A673 (cell line): ENCODE measurements at places on chromosomes 11 and 22.

DNA sequence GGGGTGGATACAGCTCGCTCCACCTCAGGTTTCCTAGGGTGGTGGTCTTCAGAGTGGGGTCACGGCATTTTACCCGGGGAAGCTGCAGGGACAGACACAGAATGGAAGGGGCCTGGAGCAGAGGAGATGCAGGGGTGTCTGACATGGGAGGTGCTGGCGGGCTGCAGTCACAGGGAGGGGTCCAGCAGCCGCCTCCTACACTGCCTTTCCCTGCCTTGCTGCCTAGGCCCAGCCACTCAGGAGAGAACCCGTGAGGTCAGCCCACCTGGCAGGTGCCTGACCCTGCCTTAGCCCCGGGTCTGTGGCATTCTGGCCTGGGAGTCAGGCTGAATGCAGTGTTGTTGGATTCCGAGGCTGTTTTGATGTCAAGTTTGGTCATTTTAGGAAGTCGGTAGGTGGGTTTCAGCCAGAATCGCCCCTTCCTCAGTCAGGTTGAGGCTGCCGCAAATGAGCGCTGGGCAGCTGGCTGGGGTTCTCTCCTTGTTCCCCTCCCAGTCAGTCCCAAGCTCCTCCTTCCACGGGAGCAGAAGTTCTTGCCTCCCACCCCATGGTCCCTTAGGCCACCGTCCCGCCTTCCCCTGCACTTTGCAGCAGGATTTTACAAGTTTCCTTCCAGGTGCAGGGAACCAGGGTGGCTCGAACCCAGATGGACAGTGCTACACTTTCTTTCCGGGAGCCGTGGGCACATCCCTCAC is 294.5 kb downstream of the TBC1D22A start:
- DNase-seq: no peak

DNA sequence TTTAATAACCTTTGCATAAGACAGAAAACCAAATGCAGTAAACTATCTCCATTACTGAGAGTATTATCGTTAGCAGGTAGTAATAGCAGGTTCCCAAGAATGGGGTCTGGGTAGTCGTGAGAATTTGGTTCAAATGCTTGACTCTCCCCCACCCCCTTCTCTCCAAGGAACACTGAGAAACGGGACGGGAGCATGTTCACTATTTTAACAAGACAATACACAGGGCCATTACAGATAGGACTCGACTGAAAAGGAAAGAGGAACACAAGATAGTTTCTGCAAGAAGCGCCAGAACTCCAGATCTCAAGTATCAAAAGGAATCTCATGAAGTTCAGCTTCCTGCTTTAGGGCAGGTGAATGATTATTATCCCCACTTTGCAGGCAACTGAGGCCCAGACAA is 27.0 kb downstream of the KMT5B start:
- DNase-seq: no peak

GRCh38 chr11:14275076-14275475 is 83.9 kb downstream of the RRAS2 start:
- no peak for DNase-seq

GRCh38 chr22:45097061-45097460 is 66.7 kb upstream of the NUP50 start:
- no peak for DNase-seq

DNA sequence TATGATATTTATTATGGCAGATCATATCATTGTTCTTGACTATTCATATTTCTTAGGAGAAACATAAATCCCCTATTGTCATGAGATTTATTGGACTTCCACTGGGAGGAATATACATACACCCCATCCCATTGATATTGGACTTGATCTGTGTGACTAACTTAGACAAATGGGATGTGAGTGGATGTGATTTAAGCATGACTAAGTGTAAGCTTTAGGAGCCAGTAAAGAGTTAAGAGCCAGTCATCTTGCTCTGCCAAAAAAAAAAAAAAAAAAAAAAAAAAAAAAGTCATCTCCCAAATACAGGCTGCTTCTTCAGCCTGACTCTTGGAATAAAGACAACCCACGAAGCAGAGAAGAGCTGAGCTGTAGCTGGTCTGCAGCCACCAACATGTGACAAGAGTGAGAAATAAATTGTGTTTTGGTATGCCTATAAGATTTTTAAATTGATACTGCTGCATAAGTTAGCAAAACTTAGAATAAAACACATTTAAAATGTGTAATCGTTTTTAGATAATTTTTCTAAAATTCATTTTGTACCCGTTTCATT is 595.0 kb upstream of the LRRC4C start:
- no peak for DNase-seq

DNA sequence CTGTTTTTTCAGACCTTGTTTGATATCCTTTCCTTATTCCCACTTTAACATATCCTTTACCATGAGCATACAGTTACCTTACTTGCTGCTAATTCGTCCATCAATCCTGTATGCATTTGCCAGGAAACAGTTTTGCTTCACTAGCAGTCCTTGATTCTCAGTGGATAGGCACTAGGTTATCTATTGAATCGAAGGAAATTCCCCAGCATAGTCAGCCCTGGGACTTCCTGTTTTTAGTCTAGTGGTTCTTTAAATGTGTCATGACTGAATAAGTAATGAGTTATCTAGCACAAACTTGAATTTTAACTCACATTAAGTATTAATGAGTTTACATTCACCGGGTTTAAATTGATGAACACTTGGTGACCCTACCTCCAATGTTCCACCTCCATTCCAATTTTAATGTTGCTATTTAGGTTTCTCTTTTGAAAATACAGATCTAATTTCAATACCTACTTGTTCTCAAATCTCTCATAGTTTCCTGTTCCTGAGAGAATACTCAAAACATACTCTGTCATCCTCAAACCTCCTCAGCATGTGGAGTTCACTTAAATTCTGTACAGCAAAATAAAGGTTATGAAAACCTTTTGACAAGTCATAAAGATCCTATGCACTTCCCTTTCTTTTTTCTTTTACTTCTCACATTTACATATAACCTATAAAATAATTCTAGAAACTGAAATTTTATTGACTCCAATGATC is 1375.1 kb upstream of the TENM4 start:
- peak; percentile 83 for DNase-seq

DNA sequence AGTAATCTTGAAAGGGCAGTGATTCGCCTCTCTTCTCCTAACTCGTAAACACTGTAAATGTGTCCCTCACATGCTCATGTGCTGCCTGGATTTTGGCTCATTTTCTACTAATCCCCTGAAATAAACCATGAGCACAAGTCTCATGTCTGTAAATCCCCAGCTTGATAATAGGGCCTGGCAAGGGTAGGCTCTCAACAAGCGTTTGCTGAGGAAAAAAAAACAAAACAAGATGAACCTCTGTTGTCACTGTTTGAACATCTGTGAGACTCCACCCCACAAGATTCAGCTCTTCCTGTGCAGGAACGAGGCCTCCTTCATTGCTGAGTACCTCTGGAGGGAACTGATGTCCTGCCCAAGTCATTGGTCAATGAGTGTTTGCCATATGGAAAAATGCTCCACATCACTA is 4.5 kb upstream of the CYB5R2 start:
- DNase-seq: peak; percentile 40

DNA sequence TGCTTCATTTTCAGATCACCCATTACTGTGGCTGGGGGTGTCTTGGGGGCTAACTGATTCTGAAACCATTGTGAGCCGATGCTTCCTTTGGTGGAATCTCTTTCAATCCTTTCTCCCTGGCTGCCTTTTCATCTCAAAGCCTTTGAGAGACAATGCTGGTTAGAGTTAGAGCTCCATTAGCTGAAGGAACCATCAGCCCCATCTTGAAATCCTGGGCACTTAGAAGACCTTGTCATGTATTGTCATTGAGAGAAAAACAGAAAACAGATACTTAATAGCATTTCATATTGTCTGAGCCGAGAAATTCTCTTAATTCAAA is 6.7 kb downstream of the TEAD1 start:
- no peak for DNase-seq

DNA sequence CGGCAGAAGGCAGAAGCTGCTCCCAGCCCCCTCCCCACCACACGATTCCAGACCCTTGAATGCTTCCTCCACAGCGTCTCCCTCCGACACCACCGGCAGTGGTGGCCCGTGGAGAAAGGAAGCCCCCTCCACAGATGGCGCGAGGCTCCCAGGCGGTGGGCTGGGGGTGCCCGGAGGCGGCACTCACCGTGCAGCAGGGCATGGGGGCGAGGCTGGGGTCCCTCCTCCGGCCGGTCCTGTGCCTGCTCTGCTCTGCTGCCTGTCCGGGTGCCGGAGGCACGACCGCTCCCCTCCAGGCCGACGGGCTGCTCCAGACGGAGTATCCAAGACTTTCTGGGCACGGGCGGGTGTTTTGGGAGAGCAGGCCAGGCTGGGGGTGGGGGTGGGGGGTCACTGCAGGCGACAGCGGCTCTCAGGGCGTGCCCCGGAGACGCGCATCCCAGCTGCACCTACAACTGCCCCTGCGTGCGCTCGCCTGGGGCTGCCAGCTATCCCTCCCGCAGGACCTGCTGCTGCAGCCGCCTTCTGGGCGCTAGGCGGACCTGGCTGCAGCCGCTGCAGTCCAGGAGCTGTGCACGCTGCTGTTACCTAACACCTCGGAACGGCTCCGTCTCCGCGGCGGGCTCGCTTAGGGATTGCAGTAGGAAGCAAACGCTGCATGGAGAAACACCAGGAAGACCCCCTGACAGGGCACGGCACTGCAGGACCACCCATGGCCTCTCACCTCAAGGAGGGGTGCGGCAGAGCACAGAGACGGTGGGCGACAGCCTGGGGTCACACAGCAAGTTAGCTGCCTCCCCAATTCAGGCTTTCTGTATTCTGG is 15.2 kb downstream of the MRGPRG start:
- DNase-seq: no peak

DNA sequence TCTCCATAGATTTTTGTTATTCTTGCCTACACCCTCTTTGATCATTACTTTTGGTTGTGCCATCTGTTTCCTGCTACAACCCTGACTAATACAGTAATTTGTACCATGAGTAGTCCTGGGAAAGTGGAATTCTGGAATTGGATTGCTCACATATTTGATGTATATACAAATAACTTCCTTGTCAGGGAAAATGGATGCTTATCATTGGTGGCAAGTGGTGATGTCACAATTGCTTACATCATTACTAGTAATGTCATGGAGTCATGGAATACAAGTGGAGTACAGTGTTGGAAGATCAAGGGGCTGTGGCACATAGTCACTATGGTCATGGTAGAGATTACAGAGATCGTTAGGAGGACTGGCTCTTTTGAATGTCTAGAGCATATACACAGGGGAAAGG is 24.4 kb downstream of the AASDHPPT start:
- DNase-seq: no peak

- no peak for DNase-seq
Observed at GRCh38 chr11:133530501-133530835, 1.8 kb downstream of the OPCML start.

- no peak for DNase-seq
Observed at GRCh38 chr11:1845095-1845429, 6.3 kb downstream of the TNNI2 start.

DNA sequence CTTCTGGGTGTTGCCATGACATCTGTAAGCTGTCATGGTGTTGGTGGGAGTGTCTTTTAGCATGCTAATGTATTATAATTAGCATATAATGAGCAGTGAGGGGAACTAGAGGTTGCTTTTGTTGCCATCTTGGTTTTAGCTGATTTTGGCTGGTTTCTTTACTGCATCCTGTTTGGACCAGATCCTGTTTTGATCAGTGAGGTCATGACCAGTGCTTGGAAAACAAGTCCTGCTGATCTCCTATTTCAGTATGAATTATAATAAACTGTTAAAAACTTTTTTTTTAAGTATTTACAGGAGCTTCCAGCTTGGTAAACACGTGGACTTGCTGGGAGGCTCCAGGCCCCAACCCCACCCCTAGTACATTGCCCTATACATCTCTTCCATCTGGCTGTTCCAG is 30.5 kb upstream of the P4HA3 start:
- no peak for DNase-seq

DNA sequence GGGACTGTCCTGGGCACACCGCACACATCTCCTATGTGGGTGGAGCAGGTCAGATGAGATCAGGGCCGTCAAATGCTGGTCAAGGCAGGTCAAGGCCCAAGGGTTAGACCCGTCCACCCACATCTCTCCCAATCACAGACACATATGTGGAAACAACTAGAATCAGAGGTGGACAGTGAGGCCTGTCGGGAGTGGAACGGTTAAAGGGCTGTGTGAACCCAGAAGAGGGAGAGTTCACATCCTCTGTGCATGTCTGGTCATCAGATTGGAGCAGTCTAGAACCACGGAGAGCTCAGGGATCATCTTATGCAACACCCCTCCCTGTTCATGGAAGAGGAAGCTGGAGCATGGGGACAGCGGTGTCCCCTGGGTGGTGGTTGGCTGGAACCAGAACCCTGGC is 5.9 kb downstream of the ARL2 start:
- DNase-seq: no peak

- DNase-seq: no peak
Observed at GRCh38 chr11:127103586-127104388, 103.2 kb upstream of the KIRREL3 start.

DNA sequence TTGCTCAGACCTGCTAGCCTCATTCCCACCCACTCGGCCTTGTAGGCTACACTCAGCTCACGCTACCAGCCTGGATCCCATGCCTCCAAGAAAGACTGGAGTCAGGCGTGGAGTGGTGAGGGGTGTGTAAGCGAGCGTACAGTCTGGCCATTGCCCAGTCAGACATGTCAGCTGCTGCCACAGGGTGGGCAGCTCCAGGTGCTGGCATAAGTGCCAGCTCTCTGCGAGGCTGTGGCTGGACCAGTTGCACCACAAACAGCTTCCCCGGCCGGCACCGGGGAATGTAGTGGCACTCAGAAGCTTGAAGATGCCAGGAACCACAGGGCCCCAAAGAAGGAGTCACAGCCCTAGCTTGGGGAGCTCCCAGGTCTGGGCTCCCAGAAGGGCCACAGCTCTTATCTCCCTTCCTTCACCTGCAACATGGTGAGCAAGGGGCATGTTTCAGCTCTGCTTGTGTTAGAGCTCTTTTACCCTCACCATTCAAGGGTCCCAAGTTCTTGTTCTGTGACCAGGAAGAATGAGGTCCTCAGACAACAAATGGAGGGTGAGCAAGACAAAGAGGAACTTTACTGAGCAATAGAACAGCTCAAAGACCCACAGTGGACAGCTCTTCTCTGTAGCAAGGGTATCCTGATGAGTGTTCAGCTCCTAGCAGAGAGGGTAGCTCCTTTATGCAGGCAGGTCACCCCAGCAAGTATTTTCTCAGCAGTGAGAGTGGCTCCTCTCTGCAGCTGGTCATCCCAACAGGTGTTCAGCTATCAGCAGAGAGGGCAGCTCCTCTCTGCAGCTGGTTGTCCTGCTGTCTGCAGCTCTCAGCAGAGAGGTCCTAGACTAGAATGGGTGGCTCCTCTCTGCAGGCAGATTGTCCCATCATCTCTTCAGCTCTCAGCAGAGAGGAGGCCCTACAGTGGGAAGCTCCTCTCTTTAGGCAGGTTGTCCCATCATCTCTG is 6.0 kb downstream of the SBF2 start:
- no peak for DNase-seq

DNA sequence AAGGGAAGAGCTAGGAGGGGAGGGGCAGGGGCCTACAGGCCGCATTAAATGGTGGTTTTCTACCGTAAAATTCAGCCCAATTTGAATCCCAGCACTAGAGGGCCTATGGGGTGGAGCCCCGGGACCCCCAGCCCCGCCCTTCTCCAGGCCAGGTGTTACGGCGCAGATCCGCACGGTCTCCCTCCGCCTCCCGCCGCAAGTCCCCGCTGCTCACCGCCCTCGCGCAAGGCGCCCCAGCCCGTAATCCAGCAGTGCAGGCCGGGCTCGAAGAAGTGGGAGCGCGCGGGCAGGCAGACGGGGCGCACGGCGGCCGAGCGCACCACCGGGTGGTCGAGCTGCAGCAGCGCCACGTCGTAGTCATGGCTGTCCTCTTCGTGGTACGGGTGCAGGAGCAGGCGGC is 17.3 kb downstream of the KCTD17 start:
- DNase-seq: no peak

GRCh38 chr11:35477901-35478300 is 47.5 kb downstream of the PAMR1 start:
- no peak for DNase-seq

- DNase-seq: peak; percentile 93
Observed at GRCh38 chr11:35035894-35036408, 103.0 kb upstream of the CD44 start.
